ENCODE measurements at places on chromosomes 12 and 14.

DNA sequence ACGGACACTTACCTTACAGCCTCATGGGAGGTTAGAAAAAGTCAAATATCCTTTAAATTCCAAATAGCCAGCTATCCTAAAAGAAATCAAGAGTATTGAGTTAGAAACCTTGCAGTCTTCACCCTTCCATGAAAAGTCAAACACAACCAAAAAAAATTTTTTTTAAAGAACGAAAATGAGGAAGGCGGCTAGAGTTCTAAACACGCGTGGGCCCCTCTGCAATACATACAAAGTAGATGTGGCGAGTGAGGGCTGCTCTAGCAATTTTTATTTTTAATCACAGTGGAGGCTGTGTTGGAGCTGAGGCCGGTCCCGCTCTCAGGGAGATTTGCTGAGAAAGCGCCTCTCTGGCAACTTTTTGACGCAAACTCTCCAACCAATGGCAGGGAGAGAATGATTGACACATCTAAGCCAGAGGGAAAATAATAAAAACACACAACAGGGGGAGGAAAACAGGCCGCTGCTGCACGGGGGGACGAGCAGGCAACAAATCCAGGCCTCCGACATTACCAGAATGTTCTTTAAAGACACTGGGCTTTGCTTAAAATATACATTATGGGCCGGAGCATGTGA lies at the start of gene OTX2:
OTX2 (minus strand) TSS at position 333 of the 573 bp plus-strand sequence. CDS start 5,023 bp downstream, outside the sequence.
- no peak for DNase-seq

DNA sequence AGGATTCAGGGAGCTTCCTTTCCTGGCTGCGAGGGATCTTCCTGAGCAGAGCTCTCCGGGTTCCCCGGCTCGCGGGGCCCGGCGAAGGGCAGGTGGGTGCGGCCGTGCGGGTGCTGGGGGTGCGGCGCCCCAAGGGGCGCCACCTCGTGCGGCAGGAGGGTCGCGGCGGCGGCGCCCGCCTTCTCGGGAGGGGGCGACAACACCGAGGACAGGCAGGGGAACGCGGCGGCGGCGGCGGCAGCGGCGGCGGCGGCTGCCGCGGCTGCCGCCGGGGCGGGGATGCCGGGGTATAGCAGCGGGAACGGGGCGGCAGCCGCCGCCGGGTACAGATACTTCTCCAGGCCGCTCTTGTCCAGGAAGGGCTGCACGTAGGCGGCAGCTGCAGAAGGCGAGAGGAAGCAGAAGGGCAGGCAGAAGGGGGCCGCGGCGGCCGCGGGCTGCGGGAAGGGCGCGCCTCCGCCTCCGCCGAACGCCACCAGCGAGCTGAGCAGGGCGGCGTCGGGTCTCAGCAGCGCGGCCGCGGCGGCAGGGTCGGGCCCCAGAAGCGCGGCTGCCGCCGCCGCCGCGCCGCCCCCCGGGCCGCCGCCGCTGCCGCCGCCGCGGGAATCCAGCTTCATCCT lies 2.7 kb downstream of the BHLHE41 start:
- no peak for DNase-seq

DNA sequence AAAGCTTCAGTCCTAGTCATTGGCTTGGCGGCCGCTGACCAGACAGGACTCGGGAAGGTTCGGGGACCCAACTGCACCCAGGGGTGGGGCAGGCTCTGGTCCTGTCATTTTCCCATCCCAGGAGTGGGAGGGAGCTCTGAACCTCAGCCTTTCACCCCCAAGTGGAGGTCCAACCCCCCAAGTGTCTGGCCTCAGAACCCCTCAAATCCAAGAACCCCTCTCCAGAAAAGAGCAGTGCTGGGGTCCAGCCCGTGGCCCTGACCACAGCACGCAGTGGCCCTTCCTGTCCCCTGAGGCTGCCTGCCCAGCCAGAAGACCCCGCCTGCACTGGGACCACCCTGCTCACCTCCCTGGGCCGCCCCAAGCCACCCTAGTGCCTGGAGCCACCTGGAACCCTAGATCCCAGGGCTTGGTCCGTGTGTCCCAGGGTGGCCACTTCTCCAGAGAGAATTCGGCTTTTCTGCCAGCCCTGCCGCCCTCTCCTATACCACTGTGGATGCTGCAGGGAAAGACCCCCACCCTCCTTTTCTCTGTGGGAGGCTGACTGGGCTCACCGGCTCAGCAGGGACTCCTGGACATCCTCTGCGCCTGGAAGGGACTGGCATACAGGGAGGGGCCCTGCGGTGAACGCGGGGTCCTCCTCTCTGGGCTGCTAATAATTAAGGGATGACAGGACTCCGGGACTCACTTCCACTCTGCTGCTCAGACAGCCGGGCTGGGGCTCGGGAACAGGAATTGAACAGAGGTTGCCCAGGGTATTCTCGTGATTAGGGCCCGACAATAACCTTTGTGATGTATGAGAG lies 326.9 kb upstream of the SFSWAP start:
- DNase-seq = no peak

- no peak for DNase-seq
These were observed 12.2 kb upstream of the OR5AU1 start for GRCh38 chr14:21168055-21168454.

Measured in activated gamma-delta T cell treated with anti-CD3 and anti-CD28 coated beads, Interleukin-2, amount 50 U/mL, for 16 hours (primary cell).